ENCODE measurements at places on chromosomes 6 and 20. TPM values are rescaled to one million over a fixed set of nuclear protein-coding genes. Genes with fewer than 3 reads are reported as not detected.

GRCh38 chr20:33863440-33864323, 52.5 kb downstream of the CHMP4B start:
- no peaks in the 10 kb centered on the region for H3K4me1 ChIP-seq
- H3K27ac ChIP-seq, result no peak overlapping the region
- no peaks in the 10 kb centered on the region for H3K36me3 ChIP-seq
- no peak for DNase-seq
- no peaks in the 10 kb centered on the region for H3K27me3 ChIP-seq
- no peak overlapping the region for H3K4me3 ChIP-seq

DNA sequence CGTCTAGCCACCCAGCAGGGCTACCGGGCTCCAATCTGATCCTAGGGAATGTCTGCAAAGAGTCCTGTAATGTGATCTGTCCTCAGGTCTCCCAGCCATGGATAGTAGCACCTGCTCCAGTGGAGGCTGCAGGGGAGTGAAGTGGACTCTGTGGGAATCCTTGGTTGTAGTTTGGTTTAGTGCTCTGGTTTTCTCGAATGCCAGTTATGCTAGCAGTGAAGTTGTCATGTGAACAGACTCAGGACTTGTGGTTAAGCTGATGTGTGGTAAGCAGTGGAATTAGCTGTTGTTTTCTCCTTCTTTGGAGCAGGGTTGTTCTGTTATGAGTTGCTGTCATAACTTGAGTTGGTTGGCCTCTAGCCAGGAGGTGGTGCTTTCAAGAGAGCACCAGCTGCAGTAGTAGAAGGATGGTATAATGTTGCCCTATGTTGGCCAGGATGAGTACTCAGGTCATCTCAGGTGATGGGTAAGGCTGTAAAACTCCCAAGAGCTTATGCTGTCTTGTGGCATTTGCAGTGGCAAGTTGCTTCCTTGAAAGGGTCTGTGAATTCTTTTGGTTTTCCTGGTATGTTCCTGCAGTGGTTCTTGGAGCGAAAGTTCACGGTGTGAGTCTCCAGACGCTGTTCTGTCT, 390.2 kb downstream of the UTRN start:
- no peaks in the 10 kb centered on the region for H3K27me3 ChIP-seq
- no peaks in the 10 kb centered on the region for H3K36me3 ChIP-seq

Gene TMEM217
- total RNA-seq, result 7.3 TPM

DNA sequence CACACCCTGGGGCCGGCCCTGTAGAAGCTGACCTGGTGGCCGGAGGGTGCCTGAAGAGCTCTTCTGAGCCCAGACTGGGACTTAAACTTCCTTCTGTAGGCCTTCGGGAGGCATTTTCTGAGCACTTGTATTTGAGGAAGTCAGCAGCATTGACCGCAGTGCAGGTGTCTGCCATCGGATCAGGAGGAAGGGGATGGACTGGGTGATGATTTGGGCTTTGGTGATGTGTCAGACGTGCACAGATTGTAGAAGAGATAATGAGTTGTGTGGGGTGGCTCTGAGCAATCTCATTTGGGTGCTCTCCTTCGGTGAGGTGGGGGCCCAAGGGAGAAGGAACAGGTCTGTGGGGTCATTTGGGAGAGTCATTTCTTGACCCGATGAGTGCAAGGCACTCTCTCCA, 150.9 kb downstream of the ARID1B start:
- H3K4me3 ChIP-seq, result no peak overlapping the region
- no peak for DNase-seq
- no peaks in the 10 kb centered on the region for H3K36me3 ChIP-seq
- H3K4me1 ChIP-seq, result peaks cover 9% of the 10 kb centered on the region
- H3K27ac ChIP-seq, result no peak overlapping the region

DNA sequence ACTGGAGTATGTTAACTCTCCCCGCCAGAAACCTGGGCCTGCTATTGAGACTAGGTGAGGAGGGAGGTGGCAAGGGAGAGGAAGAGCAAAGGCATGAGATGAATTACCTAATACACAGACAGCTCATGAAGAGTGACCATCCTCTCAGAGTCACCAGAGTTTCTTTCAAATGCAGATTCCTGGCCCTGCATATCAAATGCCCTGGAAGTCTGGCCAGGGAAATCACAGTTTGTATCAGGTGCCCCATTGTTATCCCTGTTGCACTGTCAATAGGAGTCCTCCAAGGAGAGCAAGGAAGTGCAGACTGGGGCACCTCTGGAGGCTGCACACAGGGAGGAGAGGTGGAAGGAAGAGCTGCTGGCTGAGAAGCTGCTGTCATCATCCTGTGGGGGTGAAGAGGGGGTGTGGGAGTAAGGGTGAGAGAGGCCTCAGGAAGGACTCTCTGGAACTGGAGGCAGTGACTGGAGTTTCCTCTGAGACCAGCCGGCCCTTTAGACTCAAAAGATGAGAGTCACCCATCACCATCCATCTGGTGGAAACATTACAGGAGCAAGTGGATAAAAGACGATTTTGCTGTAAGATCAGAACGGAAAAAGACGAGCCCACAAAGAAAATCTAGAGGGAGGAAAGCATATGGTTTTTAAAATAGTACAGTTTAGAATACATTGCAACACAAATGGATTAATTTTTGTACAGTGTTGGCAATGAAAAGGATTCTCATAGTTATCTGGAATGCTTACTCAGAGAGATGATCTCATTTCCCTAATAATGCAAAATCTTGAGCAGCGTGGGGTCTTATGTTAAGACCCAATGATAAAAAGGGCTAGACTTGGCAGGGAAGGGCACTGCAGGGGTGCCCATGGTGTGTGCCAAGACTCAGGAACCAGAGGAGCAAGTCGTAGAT, 268.1 kb downstream of the UST start:
- no peak overlapping the region for H3K27ac ChIP-seq
- H3K4me3 ChIP-seq, result no peak overlapping the region
- no peaks in the 10 kb centered on the region for H3K27me3 ChIP-seq
- no peaks in the 10 kb centered on the region for H3K4me1 ChIP-seq
- DNase-seq, result no peak

GRCh38 chr6:111606620-111607115, 990 bp upstream of the TRAF3IP2 start:
- H3K27me3 ChIP-seq, result no peaks in the 10 kb centered on the region
- no peaks in the 10 kb centered on the region for H3K36me3 ChIP-seq
- peaks cover 21% of the 10 kb centered on the region for H3K4me1 ChIP-seq
- H3K4me3 ChIP-seq, result peak overlapping the region; percentile 45

GRCh38 chr6:137821491-137821890, 45.6 kb upstream of the TNFAIP3 start:
- no peaks in the 10 kb centered on the region for H3K4me1 ChIP-seq
- H3K4me3 ChIP-seq, result no peak overlapping the region
- H3K27ac ChIP-seq, result no peak overlapping the region
- DNase-seq, result no peak

Gene HDGFL1
- total RNA-seq, result 14.6 TPM

GRCh38 chr6:161406646-161407045, 132.8 kb upstream of the AGPAT4 start:
- H3K27me3 ChIP-seq, result no peaks in the 10 kb centered on the region
- DNase-seq, result no peak
- H3K4me1 ChIP-seq, result no peaks in the 10 kb centered on the region
- no peak overlapping the region for H3K27ac ChIP-seq

GRCh38 chr20:38917657-38918056, 8.6 kb upstream of the FAM83D start:
- H3K4me1 ChIP-seq, result no peaks in the 10 kb centered on the region
- H3K4me3 ChIP-seq, result no peak overlapping the region
- H3K36me3 ChIP-seq, result no peaks in the 10 kb centered on the region

Gene SMOC2
- 17.8 TPM for total RNA-seq

Gene DPPA5
- total RNA-seq, result 4.1 TPM

GRCh38 chr20:48524582-48524981, 303.2 kb downstream of the PREX1 start:
- H3K27me3 ChIP-seq, result no peaks in the 10 kb centered on the region
- no peaks in the 10 kb centered on the region for H3K36me3 ChIP-seq
- H3K4me1 ChIP-seq, result no peaks in the 10 kb centered on the region
- H3K4me3 ChIP-seq, result no peak overlapping the region

DNA sequence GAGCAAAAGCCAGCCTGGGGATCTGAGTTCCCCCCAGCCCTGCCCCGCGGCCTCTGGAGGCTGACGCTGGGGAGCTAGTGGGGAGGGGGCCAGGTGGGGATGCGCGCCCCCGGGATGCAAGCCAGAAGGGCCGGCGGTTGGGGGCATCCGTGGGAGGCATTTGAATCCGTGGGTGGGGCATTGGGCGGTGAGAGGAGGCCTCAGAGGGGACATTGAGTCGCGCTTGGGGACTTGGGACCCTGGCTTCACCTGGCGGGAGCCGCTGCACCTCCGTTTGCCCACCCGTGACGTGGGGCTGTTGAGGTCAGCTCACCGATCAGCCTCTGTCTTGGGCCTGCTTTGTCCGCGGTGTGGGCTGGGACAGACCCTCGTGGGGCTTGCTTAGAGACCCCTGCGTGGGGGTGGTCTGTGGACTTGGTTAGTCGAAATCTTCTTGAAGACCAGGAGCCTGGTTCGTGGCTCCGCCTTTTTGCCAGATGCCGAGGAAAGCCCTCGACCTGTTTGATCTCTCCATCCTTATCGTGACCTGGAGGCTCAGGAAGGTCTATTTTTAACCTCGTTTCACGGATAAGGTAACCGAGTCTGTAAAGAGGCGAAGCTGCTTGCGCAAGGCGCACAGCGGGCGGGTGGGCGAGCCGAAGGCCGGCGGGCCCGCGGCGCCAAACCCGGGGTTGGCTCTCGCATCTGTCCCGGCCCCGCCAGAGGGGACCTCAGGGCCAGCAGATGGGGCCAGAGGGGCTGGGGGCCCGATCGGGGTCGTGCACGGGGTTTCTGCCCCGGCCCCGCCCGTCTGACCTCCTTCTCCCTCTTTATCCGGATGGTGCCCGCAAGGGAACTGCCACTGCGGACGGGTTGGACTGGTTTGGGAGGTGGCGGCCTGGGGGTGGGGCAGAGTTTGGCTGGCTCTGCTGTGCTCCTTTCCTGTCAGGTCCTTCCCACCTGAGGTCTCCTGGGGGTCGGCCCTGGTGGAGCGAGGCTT, 8.3 kb downstream of the FAM110A start:
- peak overlapping the region; percentile 49 for H3K4me3 ChIP-seq
- DNase-seq, result peak; percentile 90
- no peaks in the 10 kb centered on the region for H3K27me3 ChIP-seq
- no peaks in the 10 kb centered on the region for H3K36me3 ChIP-seq
- H3K27ac ChIP-seq, result peak overlapping the region; percentile 92
- peaks cover 17% of the 10 kb centered on the region for H3K4me1 ChIP-seq

GRCh38 chr6:150146436-150146835, 3.6 kb downstream of the PPP1R14C start:
- H3K27me3 ChIP-seq, result peaks cover 7% of the 10 kb centered on the region
- no peak overlapping the region for H3K27ac ChIP-seq
- H3K4me1 ChIP-seq, result no peaks in the 10 kb centered on the region
- no peaks in the 10 kb centered on the region for H3K36me3 ChIP-seq
- DNase-seq, result no peak

Gene HNF4A
- total RNA-seq, result not detected

Gene HCK
- total RNA-seq, result 3.1 TPM

Gene SLC22A3
- total RNA-seq, result 118 TPM

- no peaks in the 10 kb centered on the region for H3K4me1 ChIP-seq
- H3K27ac ChIP-seq, result no peak overlapping the region
- no peak overlapping the region for H3K4me3 ChIP-seq
- H3K27me3 ChIP-seq, result no peaks in the 10 kb centered on the region
Observed at GRCh38 chr6:163715846-163716245, 301.3 kb downstream of the QKI start.

GRCh38 chr20:37202267-37202943, 23.1 kb upstream of the MROH8 start:
- no peaks in the 10 kb centered on the region for H3K4me1 ChIP-seq
- no peak overlapping the region for H3K27ac ChIP-seq
- H3K36me3 ChIP-seq, result peaks cover 10% of the 10 kb centered on the region
- H3K4me3 ChIP-seq, result no peak overlapping the region
- DNase-seq, result peak; percentile 11
- H3K27me3 ChIP-seq, result no peaks in the 10 kb centered on the region

DNA sequence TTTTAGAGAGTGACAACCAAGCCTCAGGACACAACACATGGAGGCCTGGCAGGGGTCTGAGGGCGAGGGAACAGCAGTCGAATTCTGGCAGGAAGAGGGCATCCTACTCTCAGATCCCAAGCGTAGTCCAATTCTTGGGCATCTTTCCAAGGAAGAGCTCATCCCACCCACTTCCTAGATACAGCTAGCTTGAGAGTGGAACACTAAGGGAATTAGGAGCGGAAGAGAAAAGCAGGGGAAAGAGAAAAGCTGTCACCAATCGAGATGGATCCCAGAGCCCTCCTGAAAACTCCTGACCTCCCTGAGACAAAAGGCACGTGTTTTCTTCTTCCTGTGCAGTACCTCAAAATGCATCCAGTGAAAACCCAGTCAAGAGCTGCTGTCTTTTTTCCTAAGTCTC, 67.1 kb downstream of the GFOD1 start:
- no peaks in the 10 kb centered on the region for H3K36me3 ChIP-seq
- no peak overlapping the region for H3K4me3 ChIP-seq
- H3K27me3 ChIP-seq, result no peaks in the 10 kb centered on the region
- DNase-seq, result no peak
- H3K27ac ChIP-seq, result peak overlapping the region; percentile 3
